ENCODE measurements at places on chromosomes 11 and 22.

- no peak for DNase-seq
Measured at GRCh38 chr11:108253176-108253575, 30.3 kb downstream of the ATM start.

DNA sequence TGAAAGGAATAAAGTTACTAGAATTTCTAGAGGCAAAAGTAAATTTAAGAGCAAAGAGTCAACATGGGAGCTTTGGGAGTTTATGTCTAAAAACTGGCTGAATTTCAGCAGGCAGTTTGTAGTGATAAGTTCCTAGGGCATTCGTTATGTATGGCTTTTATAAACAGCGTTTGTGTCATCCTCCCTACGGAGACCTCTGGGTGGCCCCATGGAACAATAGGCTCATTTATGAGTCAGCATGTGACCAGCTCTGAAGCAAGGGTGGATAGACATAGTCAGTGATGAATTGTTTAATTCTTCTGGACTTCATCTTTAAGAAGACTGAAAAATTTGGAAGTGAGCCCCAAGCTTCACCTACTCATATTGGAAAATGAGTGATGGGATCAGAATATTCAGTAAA is 37.1 kb downstream of the SVIP start:
- DNase-seq: no peak

GRCh38 chr11:84626256-84626655 is 1000.9 kb downstream of the DLG2 start:
- DNase-seq: no peak

- DNase-seq: no peak
Measured at GRCh38 chr11:67694875-67695555, 20.6 kb upstream of the ALDH3B2 start.

GRCh38 chr11:65917434-65918210 is 1.2 kb downstream of the C11orf68 start:
- no peak for DNase-seq

DNA sequence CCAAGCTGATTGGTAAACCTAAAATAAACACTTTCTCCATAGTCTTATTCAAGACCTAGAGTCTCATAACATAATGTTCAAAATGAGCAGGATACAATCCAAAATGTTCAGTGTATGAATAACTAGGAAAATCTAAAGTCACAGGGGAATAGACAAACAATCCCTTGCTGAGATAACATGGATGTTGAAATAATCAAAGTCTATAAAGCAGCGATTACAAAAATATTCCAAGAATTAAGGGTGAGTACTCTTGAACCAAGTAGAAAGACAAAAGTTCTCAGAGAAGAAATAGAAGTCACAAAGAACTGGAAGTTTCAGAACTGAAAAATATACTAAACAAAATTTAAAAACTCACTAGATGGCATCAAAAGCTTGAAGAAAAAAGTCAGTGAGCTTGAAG is 561.0 kb downstream of the INSC start:
- DNase-seq: no peak

- no peak for DNase-seq
Measured at GRCh38 chr11:77359481-77359880, 58.0 kb upstream of the GDPD4 start.

- DNase-seq: peak; percentile 60
Measured at GRCh38 chr22:20569059-20570058, 61.9 kb downstream of the MED15 start.

- DNase-seq: peak; percentile 53
Measured at GRCh38 chr11:65780770-65781151, at the start of gene AP5B1. AP5B1 (minus strand) TSS chr11:65780976; CDS start chr11:65780591, 385 bp downstream.

DNA sequence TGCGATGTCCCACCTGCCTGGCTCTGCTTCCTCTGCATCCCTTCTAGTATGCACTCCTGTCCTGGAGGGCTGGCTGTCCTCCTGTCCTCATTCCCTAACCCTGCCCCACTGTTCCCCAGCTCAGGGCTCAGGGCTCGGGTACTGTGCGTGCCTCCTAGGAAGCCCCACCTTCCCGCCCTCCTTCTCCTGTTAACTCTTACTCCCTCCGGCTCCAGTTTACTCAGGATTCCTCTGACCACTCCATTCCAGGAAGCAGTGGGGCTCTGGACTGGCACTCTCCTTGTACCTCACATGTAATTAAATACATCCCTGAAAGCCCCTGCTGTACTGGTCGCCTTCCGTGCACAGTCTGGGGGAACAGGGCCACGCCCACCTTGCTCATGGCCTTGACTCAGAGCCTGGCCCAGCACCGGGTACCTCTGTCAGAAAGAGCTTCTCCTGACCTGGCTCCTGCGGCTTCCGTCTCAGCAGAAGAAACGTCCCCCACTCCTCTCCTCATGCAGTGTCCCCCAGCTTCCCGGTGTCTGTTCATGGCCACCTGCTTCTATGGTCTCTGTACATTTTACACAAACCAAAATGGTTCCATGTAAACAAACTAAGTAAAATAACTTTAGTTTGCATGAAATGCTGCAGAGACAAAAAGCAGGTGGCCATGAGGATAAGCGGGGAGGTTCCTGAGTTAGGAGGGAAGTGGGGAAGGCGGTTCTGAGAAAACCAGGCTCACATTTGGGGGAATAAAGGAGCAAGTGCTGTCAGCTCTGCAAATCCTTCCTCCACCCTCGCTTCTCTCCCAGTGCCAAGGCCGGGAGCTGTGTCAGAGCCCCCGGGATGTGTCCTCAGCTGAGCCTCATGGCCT is 445.9 kb downstream of the BRD1 start:
- no peak for DNase-seq

- DNase-seq: no peak
Measured at GRCh38 chr11:78708388-78708787, 133.7 kb upstream of the NARS2 start.

GRCh38 chr22:37406441-37407235 is 20.6 kb downstream of the ELFN2 start:
- DNase-seq: no peak

DNA sequence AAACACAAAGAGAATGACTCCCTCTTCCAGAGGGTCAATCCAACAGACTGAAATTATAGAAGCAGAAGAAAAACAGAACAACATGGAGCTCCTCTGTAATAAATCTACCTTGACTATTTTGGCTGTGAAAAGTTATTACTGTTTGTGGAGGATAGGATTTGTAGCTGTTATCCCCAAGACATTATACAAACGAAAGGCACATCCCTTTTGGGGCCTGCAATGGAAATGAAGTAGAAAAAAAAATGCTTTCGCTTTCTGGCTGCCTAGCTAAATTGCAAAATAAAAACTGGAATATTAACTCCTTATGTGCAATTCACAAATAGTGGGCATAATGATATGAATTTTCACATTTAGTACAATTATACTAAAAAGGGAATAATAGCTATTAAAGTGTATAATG is 123.8 kb upstream of the CCDC179 start:
- no peak for DNase-seq

DNA sequence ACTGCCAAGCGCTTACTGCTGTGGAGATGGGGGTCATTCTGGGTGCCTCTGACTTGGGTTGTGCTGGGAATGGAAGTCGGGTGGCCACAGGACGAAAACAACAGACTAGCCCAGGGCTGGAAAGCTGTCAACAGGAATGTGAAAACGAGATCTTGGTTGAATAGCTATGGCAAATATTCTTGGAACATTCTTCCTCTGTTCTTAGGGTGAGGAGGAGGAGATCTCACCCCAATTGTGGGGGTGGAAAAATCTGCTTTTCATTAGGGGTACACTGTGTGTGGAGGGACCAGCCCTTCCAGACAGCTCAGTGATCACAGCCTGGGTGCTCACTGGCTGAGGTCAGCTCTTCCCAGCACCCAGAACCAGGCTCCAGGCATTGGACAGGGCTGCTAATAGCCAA is 52.0 kb upstream of the PRSS23 start:
- DNase-seq: no peak

DNA sequence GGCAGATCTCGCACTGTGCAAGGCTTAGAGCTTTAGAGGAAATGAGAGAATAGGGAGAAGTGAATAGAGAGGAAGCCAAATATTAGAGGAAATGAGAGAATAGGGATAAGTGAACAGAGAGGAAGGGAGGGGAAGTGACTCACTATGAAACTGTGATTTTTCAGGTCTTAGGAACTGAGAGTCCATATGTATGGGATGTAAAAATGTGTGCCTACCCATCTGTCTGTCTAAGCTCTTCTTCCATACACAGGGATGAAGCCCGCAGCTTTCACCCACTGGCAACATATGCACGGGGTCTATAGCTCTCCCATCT is 6.4 kb upstream of the CCDC86 start:
- no peak for DNase-seq

DNA sequence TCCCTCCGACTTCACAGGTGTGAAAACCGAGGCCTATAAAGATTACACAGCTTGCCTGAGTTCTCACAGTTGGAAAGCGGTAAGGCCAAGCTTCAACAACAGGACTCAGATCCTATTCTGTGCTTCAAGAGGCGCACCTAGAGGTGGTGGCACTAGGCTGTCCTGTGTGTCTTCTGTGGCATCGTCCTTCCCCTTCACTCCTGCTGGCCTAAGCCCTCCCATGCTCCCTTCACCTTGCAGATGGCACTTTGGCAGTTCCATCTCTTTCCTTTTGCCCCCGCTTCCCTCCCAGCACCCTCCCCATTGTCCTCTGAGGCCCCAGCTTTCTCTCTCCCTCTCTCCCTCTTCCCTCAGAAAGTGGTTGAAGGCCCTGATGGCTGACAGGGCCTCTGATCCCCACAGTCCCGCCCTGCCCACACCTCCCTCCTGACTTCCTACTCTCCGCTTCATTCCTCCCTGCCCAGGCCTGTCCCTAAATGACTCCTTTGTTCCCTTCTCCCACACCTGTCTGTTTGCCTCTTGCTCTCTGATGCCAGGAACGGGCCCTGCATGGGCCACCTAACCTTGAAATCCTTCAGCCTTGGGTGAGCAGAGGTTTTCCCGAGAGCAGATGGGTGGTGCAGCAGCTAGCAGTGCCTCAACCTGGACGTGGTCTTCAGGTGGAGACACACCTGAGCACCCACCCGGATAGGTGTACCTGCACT is 5.8 kb downstream of the TRIM29 start:
- DNase-seq: no peak

- DNase-seq: no peak
Measured at GRCh38 chr11:126332221-126332711, 23.2 kb upstream of the ST3GAL4 start.

GRCh38 chr11:129242855-129243254 is 50.7 kb upstream of the ARHGAP32 start:
- no peak for DNase-seq

- no peak for DNase-seq
Measured at GRCh38 chr11:64723907-64724862, 1.2 kb upstream of the NRXN2 start.

GRCh38 chr11:73126804-73127480 is 15.2 kb downstream of the FCHSD2 start:
- no peak for DNase-seq

DNA sequence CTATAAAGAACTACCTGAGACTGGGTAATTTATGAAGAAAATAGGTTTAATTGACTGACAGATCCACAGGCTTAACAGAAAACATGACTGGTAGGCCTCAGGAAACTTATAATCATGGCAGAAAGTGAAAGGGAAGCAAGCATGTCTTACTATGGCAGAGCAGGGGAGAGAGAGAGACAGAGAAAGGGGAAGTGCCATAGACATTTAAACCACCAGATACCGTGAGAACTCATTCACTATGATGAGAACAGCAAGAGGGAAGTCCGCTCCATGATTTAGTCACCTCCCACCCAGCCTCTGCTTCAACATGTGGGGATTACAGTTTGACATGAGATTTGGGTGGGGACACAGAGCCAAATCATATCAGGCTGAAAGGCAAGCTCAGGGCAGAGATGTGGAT is 327.1 kb upstream of the DDI1 start:
- DNase-seq: no peak

DNA sequence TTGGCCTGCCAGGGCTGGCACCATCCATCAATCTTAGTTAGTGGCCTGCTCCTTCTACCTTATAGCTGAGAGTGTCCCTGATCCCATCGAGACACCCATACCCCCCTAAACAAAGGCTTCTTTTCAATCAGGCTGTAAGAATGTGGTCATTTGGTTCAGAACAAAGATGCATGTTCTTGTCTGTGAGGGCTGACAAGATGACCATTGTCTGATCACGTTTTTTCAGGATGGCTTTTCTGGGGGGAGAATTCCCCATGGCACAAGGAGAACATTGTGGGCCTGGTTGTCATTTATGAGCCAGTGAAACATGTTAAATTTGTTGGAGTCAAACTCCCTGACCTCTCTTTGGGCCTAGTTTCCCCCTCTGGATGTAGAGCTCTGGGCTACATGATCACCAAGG is 160.4 kb downstream of the INSC start:
- DNase-seq: no peak

DNA sequence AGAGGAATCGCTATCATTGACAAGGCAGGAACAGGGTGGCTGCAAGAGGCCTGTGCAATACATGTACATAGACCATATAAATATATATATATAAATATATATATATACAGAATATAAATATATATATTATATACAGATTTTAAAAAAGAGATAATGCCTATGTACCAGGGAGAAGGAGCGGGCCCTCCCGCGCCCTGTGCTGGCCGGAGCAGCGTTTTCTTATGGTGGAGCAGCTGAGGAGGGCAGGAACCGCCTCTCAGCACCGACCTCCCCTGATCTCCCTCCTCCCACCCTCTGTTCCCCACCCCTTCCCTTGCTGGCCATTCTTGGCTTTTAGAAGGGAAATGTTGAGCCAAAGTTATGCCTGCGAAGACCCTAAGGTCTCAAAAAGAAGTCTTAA is 31.8 kb downstream of the SCN3B start:
- DNase-seq: no peak

GRCh38 chr22:20613301-20613700 is 105.9 kb downstream of the MED15 start:
- no peak for DNase-seq

- DNase-seq: peak; percentile 73
Measured at GRCh38 chr11:128422576-128423370, 164.6 kb downstream of the ETS1 start.

All from stimulated activated CD4-positive, alpha-beta T cell treated with anti-CD3 and anti-CD28 coated beads, TNF-alpha, amount 100 ng/mL, for 1 hour (primary cell).